ENCODE measurements at places on chromosomes 4 and X. TPM values are rescaled to one million over a fixed set of nuclear protein-coding genes. Genes with fewer than 3 reads are reported as not detected.

Gene PHKA1
- total RNA-seq, result 5.9 TPM

GRCh38 chr4:80173401-80173800 lies 23.9 kb upstream of the PRDM8 start:
- no peak for DNase-seq

DNA sequence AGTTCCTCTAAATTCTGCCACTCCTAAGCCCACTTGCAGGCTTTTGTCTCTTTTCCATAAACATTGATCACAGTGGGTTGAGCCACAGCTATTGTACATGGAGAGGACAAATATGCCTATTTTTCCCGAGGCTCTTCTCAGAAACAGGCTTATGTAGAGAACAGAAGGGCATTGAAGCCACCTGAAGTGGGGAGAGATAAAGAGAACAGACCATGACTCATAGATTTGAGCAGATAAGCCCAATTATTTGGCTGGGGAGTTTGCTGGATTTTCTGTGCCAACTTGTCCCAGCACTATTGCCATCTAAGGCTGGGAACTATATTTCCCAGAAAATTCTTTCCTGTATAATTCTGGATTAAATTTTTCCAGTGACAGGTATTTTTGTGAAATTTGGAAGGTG lies 446.1 kb upstream of the RPS6KA3 start:
- no peak for DNase-seq

- no peak for DNase-seq
Measured at GRCh38 chrX:31223817-31224216, 152.0 kb upstream of the FTHL17 start.

DNA sequence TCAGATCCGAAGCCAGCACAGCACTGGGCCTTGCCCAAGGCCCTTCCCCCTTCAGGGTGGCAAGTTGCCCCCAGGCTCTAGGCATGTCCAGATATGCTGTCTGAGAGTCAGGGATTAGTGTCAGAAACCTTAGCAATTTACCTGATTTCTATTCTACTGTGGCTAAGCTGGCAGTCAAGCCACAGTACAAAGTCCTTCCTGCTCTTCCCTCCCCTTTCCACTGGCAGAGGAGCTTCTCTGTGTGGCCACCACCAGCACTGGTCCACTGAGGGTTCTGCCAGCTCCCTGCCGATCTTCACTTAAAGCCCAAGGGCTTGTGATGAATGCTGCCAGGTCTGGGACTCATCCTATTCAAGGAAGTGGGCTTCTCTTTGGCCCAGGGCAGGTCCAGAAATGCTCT lies 324.5 kb upstream of the RPS6KA3 start:
- DNase-seq, result no peak

- DNase-seq, result no peak
Measured at GRCh38 chr4:107349732-107350131, 313.6 kb upstream of the DKK2 start.

DNA sequence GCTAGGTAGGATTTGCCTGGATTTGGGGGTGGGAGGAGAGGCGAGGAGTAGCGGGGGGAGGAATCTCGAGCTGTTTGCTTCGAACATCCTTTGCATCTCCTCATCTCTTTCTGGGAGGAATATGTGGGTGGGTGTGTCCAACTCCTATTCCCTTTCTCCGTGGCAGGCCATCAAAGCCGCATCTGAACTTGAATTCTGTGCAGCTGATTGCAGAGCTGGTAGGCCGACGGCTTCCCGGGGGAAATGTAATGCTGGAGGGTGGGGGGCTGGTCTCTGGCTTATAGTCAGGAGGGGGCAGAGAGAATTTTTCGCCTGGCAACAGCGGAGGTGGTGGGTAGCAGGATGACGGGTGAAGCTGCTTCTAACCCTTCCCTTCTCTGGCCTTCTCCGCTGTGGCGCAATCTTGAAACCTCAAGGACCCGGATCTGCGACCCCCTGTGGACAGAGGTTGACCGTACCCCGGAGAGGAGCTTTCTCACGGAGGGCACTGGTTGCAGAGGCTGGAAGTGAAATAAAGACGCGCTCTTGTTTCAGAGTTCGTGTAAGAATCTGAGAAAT lies 628 bp downstream of the ZCCHC12 start:
- no peak for DNase-seq

DNA sequence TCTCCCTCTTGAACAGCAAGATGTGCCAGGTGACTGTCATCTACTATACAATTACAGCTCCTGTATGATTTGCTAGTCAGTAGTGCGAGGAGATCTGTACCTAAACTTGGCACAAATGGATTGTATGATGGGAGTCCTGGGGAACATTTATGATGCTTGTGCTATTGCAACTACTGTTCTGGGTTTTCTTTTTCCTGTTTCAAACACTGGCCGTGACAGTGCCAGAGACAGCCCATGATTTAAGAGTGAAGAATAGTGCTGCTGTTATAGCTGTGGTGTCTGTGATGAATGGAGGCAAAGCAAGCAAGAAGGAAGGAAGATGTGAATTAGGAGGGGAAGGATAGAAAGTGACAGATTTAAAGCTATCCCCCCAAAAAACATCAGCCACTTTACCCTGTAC lies 1868.9 kb downstream of the PCDH7 start:
- DNase-seq, result no peak

- DNase-seq, result no peak
Measured at GRCh38 chr4:185874516-185875230, 62.7 kb upstream of the SORBS2 start.

- no peak for DNase-seq
Measured at GRCh38 chrX:41561045-41561444, 113.9 kb downstream of the NYX start.

Gene MAOB
- 70.2 TPM for total RNA-seq

Gene APEX2
- total RNA-seq, result 7.8 TPM

Gene HPGD
- 0.78 TPM for total RNA-seq

DNA sequence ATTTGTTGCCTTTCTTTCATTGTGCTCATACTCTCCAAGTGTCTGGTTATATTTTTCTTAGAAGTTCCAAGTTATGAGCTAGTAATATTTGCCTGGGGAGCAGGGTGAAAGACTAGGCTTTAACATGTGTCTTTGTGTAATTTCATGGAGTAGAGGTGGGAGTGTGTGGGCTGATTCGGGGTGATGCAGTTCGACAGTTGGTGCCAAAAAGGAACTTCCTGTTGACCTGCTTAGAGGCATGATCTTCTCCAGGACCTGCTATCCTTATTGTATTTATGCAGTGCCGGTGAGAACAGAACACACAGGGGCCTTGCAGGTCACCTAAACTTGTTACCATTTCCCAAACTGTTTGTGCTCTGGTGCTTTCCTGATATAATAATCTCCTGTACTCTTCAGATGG lies 21.2 kb downstream of the USP53 start:
- no peak for DNase-seq

DNA sequence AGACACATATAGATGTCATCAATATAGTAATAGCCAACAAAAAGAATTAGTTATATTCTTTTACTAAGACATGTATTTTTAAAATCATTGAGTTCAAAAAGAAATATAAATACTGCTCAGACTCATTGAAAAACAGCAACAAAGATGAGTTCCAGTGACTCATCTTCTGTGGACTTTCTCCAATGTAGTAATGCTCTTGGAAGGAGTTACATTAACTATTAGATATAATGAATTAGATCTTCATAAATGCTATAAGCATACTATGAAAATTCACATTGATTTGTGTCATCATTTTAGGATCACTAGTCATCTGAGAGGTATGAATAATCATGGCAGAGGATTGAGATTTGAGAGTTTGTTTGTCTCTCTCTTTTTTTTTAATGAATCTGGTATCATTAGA lies 547.8 kb upstream of the PCDH7 start:
- DNase-seq, result no peak

Gene DMRTC1
- total RNA-seq, result 2.9 TPM

DNA sequence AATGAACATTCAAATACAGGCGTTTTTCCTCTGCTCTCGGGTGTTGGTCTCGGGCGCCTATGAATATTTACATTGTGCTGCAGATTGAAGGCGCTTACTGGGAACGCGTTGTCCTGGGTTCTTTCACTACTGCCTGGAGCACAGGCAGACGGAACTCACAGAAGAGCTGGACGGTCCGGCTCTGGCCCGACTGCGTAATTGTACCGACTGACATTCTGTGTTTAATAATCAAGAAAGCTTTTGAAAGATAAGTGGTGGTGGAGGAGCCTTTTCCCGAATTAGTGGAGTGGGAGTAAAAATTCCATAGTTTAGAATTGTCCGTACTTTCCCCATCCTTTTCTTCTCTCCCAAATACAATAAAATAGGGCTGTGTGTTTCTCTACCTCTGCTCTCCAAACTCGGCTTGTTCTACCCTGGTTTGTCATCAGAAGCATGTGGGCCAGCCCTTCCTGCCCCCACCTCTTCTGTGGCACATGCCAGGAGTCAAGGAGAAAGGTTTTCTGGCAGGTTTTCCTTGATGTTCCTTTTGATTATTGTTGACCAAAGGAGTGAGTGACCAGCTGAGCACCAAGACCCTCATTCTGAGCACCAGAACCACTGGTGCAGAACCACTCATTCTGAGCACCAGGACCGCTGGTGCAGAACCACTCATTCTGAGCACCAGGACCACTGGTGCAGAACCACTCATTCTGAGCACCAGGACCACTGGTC lies 2.3 kb downstream of the FHDC1 start:
- no peak for DNase-seq

- no peak for DNase-seq
Measured at GRCh38 chr4:22712529-22712928, 19.8 kb downstream of the GBA3 start.

- DNase-seq, result no peak
Measured at GRCh38 chr4:150849016-150849415, 166.1 kb downstream of the LRBA start.
